ENCODE measurements at places on chromosomes 1 and 21. TPM values are rescaled to one million over a fixed set of nuclear protein-coding genes. Genes with fewer than 3 reads are reported as not detected.

The ANGPTL3 gene
- total RNA-seq = not detected

GRCh38 chr1:222794656-222795474, 20.0 kb upstream of the DISP1 start:
- no peak for DNase-seq

GRCh38 chr1:1264868-1265272, 8.8 kb downstream of the UBE2J2 start:
- DNase-seq = no peak

The NPHS2 gene
- total RNA-seq = not detected

All from mesothelial cell of epicardium (in vitro differentiated cells).